ENCODE measurements at places on chromosomes 12 and 14. TPM values are rescaled to one million over a fixed set of nuclear protein-coding genes. Genes with fewer than 3 reads are reported as not detected.

The ZC3H10 gene
- 1.3 TPM for total RNA-seq

The SLC10A1 gene
- total RNA-seq = not detected

The HRK gene
- total RNA-seq = 1.5 TPM

The PTPN6 gene
- total RNA-seq = 0.77 TPM

The PRKCH gene
- total RNA-seq = 105 TPM

The C12orf54 gene
- total RNA-seq = not detected

The KCNMB4 gene
- 2.9 TPM for total RNA-seq

The PIWIL1 gene
- total RNA-seq = 0.62 TPM

The EIF4B gene
- total RNA-seq = 673 TPM

The MAGOHB gene
- total RNA-seq = 55.3 TPM

The NR4A1 gene
- total RNA-seq = 137 TPM

The FAM90A1 gene
- not detected for total RNA-seq

The ALKBH2 gene
- 2.1 TPM for total RNA-seq

The DHRS1 gene
- total RNA-seq = 17.0 TPM

The FMNL3 gene
- 45.7 TPM for total RNA-seq

The GLIPR1L1 gene
- total RNA-seq = not detected

The CAPZA3 gene
- 0.35 TPM for total RNA-seq

The KLRC2 gene
- not detected for total RNA-seq

The BDKRB2 gene
- 4.4 TPM for total RNA-seq

The KRT3 gene
- total RNA-seq = not detected

The TAC3 gene
- total RNA-seq = not detected

The CATSPERB gene
- total RNA-seq = 1.9 TPM

The AMDHD1 gene
- total RNA-seq = 1.8 TPM

The KCNJ8 gene
- 7.1 TPM for total RNA-seq

The NPFF gene
- total RNA-seq = not detected

The SLC4A8 gene
- not detected for total RNA-seq

The NTN4 gene
- 39.1 TPM for total RNA-seq

The RPGRIP1 gene
- total RNA-seq = not detected

The GXYLT1 gene
- 18.0 TPM for total RNA-seq

The TAS2R10 gene
- total RNA-seq = not detected

The KRT2 gene
- not detected for total RNA-seq

The COQ10A gene
- total RNA-seq = 12.7 TPM

The RTRAF gene
- total RNA-seq = 46.4 TPM

The MGST1 gene
- 85.6 TPM for total RNA-seq

The KRT78 gene
- total RNA-seq = not detected

The BCL11B gene
- 0.29 TPM for total RNA-seq

The TMEM229B gene
- under 0.01 TPM for total RNA-seq

The ACIN1 gene
- 101 TPM for total RNA-seq

The PCBP2 gene
- 368 TPM for total RNA-seq

The MMAB gene
- total RNA-seq = 234 TPM

The DPF3 gene
- total RNA-seq = not detected

The HPD gene
- not detected for total RNA-seq

The POLE gene
- 7.7 TPM for total RNA-seq

The SMCO2 gene
- not detected for total RNA-seq

The KLHDC1 gene
- 35.3 TPM for total RNA-seq

The NGB gene
- total RNA-seq = not detected

The CISTR gene
- not detected for total RNA-seq

The ACOT6 gene
- not detected for total RNA-seq

The PZP gene
- not detected for total RNA-seq

The WASHC3 gene
- 36.5 TPM for total RNA-seq

The SH2B3 gene
- 11.8 TPM for total RNA-seq

The PTPRB gene
- 87.6 TPM for total RNA-seq

The RPS6KL1 gene
- 11.1 TPM for total RNA-seq

The PRB3 gene
- not detected for total RNA-seq

The OTOGL gene
- total RNA-seq = 1.8 TPM

The VRTN gene
- 0.21 TPM for total RNA-seq

The GPR132 gene
- not detected for total RNA-seq

The ARHGAP5 gene
- total RNA-seq = 298 TPM

Measured in uterus (tissue), 4 donors.